ENCODE measurements at places on chromosomes 3 and 15. TPM values are rescaled to one million over a fixed set of nuclear protein-coding genes. Genes with fewer than 3 reads are reported as not detected.

The PPP1R2 gene
- total RNA-seq = 37.5 TPM

DNA sequence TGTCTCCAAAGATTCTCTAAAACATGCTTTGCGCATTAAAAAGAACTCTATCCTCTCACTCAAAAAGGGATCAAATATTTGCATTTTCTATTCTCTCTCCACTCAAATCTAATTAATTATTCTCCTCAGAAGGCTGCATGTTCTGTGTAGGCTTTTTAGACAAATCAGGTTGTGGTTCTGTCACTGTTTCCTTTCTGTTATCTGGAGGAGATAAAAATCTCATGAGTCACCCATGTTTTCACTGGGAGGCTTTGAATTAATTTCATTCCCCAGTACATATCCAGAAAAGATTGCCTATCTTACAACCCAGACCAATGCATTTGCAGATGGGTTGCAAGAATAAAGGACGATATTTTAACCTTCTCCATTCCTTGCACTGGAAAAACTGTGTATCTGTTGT lies 446.5 kb downstream of the GRM7 start:
- no peaks in the 10 kb centered on the region for H3K27me3 ChIP-seq
- no peaks in the 10 kb centered on the region for H3K36me3 ChIP-seq
- DNase-seq = no peak
- no peak overlapping the region for H3K4me3 ChIP-seq
- H3K27ac ChIP-seq = no peak overlapping the region

The DHX36 gene
- total RNA-seq = 59.7 TPM

The SLC12A1 gene
- total RNA-seq = 0.05 TPM

DNA sequence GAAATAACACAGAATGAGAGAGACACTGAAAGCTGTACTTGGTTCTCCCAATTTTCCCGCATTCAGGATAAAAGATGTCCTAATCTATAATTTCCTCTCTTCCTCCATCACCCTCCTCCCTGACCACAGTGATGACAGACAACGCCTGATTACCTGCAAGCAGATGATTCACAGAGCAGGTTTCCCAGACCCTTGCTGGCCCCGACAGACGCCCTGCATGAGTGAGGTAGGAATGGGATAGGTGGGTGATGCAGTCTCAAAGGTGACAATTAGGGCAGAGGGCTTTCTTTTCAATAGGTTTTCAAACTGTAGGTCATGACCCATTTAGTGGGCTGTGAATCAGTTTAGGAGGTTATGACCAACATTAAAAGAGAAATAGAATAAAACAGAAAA lies 5.2 kb upstream of the CXCR6 start:
- peaks cover 17% of the 10 kb centered on the region for H3K36me3 ChIP-seq
- no peaks in the 10 kb centered on the region for H3K27me3 ChIP-seq
- peaks cover 7% of the 10 kb centered on the region for H3K4me1 ChIP-seq

DNA sequence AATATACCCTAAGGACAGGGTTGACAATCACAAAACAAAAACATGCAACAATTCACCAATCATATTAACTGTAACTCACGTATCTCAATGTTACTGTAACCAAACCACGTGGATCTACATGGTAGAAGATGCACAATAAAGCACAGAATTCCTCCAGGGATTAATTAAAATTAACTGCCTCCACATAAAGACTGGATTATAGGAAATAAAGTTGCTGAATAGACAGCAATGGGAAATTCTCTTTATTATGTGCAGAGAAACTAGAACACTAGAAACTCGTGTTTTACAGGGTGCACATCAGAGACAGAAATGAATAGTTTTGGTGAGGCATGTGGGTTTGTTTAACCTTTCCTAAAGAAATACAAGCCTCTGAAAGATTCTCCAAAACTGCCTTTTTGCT lies 696.3 kb downstream of the EPHA3 start:
- H3K4me3 ChIP-seq = no peak overlapping the region
- H3K4me1 ChIP-seq = peaks cover 9% of the 10 kb centered on the region
- no peak for DNase-seq
- no peaks in the 10 kb centered on the region for H3K36me3 ChIP-seq
- H3K27ac ChIP-seq = no peak overlapping the region

DNA sequence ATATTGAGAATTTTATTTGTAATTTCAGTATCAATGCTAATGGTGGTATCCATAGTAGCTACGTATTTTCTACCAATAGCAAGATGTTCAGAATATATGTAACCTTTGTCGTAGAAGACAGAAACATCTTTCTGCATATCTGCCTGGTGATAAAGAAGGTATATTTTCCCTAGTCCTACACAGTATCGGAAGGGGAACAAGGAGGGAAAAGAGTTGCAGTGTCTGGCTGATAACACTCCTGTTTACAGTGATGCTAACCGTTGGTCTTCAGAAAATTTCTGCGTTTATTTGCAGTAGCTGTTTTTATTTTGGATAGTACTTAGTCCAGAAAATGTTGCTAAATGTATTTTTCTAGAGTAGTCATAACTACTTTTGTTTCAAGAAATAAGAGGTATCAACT lies 25.2 kb downstream of the TSC22D2 start:
- no peaks in the 10 kb centered on the region for H3K27me3 ChIP-seq
- H3K36me3 ChIP-seq = peaks cover 27% of the 10 kb centered on the region
- no peak overlapping the region for H3K27ac ChIP-seq
- peaks cover 18% of the 10 kb centered on the region for H3K4me1 ChIP-seq
- DNase-seq = no peak
- no peak overlapping the region for H3K4me3 ChIP-seq

DNA sequence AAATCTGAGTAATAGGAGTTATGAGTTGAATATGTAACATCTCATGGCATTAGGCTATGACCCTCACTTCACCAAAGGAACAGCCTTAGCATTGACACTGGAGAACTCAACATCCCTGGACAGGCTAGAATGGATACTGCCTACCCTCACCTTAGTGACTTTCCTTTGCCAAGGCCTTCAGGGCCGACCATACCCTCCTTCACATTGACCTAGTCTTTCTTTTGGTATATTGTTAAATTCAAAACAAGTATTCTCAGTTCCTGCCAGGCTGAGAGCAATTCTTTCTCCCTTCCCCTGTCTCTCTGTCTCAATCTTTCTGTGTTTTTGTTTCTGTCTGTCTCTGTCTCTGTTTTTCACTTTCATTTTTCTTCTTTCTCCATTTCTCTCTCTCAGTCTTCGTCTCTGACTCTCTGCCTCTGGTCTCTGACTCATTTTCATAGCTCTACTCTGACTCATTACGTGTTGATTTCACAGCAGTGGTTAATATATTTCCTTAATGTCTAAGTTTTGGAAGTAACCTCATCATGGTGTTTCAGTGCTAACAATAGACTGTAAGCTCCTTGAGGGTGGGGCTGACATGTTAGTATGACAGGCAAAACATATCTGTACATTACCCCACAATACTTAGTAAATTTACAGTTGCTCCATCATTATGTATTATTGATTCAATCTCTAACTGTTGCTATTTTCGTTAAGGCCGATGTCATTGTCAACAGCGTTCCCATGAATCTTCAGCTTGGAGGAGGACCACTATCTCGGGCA lies 32.5 kb downstream of the PARP15 start:
- no peaks in the 10 kb centered on the region for H3K27me3 ChIP-seq
- H3K36me3 ChIP-seq = no peaks in the 10 kb centered on the region
- DNase-seq = no peak
- peak overlapping the region; percentile 11 for H3K27ac ChIP-seq
